ENCODE measurements at places on chromosomes 1 and 21.

DNA sequence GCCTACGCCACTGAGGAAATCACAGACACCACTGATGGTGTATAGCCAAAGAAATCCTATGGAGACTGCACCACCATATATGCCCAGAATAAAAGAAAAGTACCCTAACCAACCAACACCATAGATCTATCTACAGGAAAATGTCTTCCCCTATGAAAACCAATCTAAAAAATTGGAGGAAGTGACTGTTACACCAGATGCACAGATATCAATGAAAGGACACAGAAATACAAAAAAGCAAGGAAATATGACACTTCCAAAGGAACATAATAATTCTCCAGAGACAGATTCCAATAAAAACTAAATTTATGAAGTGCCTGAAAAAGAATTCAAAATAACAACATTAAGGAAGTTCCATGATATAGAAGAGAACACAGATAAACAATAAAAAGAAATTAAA is 56.8 kb upstream of the BCL10 start:
- DNase-seq, result no peak

DNA sequence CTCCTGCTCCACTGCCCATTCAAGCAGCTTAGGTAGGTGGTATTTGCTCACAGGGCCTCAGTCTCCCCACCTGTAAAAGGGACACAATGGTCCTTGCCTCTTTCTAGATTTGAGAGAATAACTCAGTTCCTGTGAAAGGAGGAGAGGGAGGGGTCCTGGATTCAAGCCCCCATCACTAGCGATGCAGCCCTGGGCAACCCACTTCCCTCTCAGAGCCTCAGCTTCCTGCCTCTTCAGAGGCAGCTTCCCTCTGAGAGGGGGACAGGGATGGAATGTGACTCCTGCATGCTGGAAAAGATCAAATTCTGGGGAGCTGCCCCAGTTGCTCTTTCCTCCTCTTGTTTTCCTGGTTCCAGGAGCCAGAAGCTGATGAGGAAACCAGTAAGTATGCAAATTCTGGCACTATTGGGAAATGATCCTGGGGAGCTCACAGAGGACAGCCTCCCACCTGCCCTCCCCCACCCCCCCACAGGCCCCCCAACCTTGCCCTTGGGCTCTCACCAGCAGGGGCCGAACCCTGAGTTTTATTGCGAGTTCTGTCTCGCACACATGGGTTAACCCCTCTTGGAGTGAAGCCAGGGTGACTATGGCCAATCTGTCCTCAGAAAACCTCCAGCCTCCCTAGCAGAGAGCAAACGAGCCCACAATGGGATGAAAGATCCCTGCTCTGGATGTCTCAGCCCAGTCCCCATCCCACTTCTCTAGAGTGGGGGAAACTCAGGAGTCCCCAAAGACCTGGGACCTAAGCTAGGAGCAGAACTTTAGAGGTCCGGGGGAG is 11.7 kb downstream of the ZC3H12A start:
- DNase-seq, result no peak

DNA sequence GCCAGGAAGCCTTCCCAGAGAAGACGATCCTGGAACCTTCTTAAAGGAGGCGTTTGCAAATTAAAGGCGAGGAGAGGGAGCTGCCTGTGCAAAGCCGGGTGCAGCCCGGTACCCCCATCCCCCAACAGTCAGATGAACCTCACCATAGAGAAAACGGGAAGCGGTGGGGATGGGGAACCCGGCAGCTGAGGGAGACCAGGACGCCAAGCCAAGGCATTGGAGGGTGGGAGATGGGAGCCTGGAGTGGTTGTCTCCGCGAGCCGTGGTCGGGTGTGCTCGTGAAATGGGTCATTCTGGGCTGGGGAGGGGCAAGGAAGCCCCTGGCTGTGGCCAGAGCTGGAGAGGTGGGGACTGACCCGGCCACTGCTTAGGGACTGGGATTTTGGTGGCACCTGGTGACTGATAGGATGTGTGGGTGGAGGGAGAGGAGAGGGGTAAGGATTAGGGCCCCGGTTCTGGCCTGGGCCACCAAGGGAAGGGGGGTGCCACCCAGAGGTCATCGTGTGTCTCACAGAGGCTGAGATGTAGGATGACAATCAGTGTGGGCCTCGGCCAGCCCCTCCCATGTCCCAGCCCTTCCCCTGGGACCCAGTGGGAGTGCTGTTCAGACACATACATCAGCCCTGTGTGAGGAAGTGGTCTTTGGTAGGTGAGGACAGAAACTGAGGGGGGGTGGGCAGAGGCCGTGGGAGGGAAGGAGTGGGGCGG is 676 bp upstream of the PADI2 start:
- DNase-seq, result no peak

- no peak for DNase-seq
Observed at GRCh38 chr1:171405391-171405714, 80.0 kb upstream of the PRRC2C start.

- no peak for DNase-seq
Observed at GRCh38 chr1:236063551-236063918, 1.4 kb downstream of the NID1 start.

GRCh38 chr1:210608767-210609166 is 280.1 kb downstream of the HHAT start:
- DNase-seq, result no peak

- DNase-seq, result no peak
Observed at GRCh38 chr1:236950365-236950764, 53.9 kb downstream of the MT1HL1 start.

DNA sequence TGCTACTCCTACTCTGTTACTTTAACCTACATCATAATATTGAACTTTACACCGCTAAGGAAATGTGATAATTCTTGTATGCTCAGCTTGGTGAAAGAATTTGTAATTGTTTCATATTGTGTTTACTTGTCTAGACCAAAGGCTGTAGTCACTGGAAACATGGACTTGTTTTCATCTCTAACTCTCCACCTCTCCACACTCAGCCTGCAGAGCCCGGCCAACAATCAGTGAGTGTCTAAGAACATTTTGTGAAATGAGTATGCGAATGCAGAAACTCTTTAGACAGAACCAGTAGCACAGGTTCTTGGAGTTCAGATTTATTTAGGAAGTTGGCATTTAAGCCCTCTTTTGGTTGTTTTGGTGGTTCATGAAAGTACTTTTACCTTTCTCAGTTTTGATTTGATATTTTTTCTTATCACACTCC is 3.2 kb upstream of the RWDD3 start:
- no peak for DNase-seq

- DNase-seq, result no peak
Observed at GRCh38 chr1:198102454-198102827, 54.4 kb upstream of the NEK7 start.

- no peak for DNase-seq
Observed at GRCh38 chr1:232690285-232690935, 60.5 kb upstream of the SIPA1L2 start.

- no peak for DNase-seq
Observed at GRCh38 chr1:44048532-44049215, 17.4 kb upstream of the SLC6A9 start.

DNA sequence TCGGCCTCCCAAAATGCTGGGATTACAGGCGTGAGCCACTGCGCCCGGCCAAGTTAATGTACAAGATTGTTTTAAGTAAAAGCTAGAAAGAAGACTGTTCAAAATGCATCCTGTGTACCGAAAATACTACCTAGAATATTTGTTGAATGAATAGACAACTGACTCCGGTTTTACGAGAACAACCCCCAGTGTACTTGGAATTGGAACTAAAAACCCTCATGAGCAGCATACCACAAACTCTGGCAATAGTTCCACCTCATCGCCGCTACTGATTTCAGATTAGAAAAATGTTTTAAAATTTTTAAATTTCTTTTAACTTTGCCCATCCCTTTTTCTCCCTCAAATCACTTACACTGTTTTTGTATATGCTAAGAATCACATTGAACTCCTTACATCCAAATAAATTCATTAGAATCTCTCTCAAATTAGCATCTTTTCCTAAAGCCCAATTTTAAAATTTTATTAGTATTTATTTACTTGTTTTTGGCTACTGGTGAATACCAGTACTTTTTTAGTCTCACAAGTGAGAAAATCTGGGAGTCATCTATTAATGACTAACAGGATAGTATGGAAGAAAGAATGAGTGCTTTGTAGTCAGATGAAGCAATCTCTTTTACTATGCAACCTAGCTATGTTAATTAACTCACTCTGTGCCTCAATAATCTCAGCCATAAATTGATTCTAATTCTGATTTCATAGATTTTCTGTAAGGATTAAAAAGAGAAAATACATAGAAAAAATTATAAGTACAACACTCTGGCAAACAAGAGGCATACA is 95.1 kb downstream of the GPATCH2 start:
- DNase-seq, result no peak

- no peak for DNase-seq
Observed at GRCh38 chr1:16138772-16139221, 17.1 kb downstream of the EPHA2 start.

DNA sequence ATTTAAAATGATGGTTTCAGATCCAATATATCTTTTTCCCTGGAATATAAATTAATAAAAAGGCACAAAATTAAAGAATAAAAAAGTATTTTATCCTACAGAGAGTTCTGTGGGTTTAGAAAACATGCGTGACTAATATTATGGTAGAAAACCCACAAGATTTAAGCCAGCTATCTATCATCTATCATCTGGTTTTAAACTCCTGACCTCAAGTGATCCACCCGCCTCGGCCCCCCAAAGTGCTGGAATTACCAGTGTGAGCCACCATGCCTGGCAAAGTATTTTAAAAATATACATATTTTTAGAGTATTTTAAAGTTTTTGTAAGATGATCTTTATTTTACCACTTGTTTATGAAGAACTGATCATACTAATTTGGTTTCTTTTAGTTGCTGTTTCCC is 79.5 kb downstream of the NRIP1 start:
- DNase-seq, result no peak

- no peak for DNase-seq
Observed at GRCh38 chr21:45079351-45079750, 5.0 kb downstream of the ADARB1 start.

DNA sequence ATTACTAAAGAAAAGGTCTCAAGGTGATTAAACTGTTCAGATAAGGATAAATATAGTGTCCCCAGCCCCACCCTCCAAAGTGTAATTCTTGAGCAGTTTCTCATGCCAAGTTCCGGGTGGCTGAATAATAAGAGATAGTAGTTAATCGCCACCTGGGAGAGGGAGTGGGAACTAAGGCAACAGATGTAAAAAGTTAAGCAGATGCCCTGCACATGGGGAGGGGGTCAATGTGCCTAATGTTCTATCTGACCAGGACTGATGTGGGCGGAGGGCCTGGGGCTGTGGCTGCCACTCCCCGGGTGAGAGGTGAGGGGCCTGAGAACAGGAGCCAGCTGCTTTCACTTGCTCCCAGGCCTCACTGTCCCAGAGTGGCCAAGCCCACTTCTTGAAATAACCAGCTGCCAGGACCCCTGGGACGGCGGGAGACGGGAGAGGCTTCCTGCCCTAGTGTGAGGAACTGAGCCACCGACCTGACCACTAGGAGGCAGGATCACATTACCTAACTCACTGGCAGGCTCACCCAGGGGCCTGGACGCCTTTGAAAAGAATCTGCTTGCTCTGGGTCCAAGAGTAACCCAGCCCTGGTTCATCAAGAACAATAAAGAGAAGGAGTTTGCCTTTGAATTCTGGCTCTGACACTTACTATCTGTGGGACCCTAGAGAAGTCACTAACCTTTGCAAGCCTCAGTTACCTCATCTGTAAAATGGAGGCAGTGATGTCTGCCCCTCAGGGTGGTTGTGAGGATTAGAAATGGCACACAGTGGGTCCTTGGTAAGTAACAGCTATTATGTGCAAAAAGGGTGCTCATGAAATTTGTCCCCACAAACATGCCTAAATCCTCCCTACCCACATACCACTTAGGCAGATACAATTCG is 179.2 kb downstream of the ATG4C start:
- no peak for DNase-seq

- no peak for DNase-seq
Observed at GRCh38 chr1:202571719-202572339, 138.4 kb downstream of the SYT2 start.

DNA sequence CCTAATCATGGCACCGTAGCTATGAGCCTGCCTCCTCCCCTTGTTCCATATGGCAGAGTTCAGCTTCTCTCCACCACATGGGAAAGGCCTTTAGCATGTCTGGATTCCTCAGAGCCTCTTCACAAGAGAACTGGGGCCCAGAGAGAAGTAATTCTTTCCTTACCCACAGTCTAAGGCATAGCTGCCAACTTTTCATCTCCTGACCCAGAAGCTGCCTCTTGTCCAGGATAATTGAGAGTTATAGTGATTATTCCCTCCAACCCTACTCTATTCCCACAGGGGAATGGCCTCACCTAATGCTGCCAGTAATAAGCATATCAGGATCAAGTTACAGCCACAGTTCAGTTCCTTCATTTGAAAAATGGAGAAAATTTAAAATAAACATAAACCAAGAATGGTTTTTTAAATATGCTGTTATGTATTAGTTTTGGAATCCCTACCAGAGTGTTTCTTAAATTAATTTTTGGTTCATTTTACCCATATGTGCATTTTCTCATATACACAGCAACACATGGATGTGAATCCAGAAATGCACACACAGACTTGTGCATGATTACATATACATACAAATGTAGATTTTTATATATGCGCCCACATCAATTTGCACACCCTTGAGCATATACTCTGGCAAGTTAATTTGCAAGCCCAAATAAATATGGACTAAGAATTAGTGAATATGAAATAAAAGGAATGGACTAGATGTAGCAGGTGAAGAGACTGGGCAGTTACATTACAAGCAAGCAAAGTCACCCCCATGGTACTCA is 63.9 kb upstream of the WARS2 start:
- DNase-seq, result no peak

DNA sequence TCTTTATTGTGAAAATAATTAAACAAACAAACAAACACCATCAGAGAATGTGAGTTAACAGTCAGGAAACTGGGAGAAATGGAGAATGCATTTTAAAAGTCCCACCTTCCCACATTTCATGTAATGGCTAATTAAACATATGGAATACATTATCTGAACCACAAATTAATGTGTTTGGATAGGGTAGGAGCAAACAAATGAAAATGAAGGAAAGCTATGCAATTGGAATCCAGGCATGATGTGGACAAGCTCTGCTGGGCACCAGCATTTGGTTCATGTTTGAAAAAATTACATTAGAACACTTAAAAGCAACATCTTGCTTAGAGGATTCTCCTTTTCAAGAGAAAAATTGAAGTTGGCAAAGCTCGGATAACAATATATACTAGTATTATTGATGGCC is 628.1 kb downstream of the LMO4 start:
- DNase-seq, result no peak

GRCh38 chr21:44985441-44986401 is 45.9 kb downstream of the SLX9 start:
- DNase-seq, result no peak

DNA sequence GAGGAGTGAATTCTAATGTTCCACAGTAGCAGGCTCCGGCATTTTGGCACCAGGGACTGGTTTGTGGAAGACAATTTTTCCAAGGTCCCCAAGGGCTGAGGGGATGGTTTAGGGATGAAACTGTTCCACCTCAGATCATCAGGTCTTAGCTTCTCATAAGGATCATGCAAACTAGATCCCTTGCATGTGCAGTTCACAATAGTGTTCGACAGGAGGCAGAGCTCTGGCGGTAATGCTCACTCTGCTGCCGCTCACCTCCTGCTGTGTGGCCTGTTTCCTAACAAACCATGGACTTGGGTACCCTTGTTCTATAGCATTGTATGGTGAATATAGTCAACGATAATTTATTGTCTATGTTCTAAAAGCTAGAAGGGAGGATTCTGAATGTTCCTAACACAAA is 16.6 kb downstream of the CRNN start:
- no peak for DNase-seq
